ENCODE measurements at places on chromosomes 5 and 9.
A peak's percentile ranks its signal among the peaks of the same experiment; 100 is the strongest.

DNA sequence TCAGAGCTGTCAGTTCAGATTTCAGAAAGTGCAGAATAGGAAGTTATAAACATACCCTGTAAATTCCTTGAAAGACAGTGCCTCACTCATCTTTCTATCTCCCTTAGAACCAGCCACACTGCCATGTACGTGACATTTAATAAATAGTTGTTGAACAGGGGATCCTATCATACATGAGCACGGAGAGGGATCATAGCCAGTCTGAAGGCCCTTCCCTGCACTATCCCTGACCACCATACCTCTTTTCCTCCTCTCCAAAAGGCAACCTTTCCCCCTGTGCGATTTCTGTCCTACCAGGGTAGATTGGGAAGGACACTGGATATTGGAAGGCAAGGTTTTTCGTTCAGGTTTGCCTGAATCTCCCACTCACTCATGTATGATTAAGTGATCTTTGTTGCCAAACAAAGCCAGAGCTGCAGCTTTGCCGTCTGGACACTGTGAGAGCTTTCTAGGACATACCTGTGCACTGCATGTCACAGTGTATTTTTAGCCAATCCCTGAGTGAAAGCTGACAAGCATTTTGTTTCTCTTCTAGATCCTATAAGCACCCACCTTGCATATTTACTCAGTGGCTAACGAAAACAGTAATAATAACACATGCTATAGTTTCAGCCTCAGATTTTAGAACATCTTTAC is 986.5 kb upstream of the WWC1 start:
- no peak for DNase-seq

- no peak for DNase-seq
These were observed 185.4 kb downstream of the CPLANE1 start for GRCh38 chr5:37063739-37064138.

- no peak for DNase-seq
These were observed 48.8 kb upstream of the SNAPC3 start for GRCh38 chr9:15373881-15374280.

- DNase-seq, result no peak
These were observed 674.5 kb downstream of the CETN3 start for GRCh38 chr5:89735082-89735481.

GRCh38 chr9:133282464-133283238 is 7.7 kb upstream of the ABO start:
- DNase-seq, result no peak

DNA sequence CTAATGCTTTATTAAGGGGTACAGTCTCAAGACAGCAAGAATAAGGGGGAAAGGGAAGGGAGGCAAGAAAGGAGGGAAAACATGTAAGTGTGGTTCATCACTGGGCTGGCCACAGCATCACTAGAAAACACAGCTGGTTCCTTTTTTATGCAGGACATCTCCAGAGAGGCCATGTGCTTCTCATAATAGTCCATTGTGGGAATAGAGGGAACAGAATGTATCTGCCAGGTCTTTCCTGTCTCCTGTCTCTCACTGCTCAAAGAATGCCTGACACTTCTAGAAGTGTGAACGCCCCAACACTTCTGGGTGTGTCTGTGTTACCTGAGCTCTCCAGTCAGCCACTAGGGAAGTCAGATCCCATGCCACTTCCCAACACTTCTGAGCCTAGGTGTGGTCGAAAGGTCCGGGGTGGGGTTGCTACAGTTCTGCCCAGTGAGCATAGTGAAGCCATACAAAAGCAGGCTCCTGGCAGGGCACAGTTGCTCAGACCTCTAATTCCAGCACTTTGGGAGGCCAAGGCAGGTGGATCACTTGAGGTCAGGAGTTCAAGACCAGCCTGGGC is 255.6 kb upstream of the SLC30A5 start:
- no peak for DNase-seq

- DNase-seq, result no peak
These were observed 141.6 kb upstream of the SPRY4 start for GRCh38 chr5:142466195-142466971.

DNA sequence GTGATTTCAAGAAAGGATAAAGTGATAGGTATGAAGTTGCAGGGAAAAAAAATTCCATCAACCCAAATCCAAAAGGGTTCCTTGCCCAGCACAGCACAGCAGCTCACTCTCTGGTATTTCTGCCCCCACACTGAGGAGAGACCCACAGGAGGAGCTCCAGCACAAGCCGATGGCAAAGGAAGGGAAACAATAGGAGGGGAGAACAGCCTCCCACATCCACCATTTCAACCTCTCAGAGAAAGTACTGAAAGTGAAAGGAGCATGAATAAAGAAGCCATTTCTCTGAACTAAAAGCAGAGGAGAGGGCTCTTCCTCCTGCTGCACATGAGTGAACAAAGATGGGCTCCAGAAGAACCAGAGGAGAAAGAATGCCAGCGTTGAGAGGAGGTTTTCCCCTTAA is 54.9 kb upstream of the ZSWIM6 start:
- DNase-seq, result no peak

GRCh38 chr5:83104021-83104420 is 26.7 kb downstream of the XRCC4 start:
- DNase-seq, result no peak

DNA sequence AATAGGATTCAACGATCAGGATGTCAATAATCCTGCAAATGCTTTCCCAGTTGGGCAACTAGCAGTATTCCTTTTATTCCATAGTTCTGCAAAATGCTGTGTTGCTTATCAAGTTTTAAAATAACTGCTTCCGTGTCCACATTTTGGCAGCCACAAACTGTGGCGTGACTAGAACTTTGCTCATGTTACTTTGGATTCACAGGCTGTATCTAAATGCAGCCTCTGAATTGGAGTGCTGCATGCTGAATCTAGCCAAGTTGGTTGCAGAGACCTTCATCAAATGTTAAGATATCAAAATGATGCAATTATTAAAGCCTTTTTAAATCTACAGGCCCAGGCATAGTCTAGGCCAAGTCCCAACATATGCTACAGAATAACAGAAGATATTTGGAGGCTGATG is 249.2 kb downstream of the NR2F1-AS1 start:
- no peak for DNase-seq

- DNase-seq, result peak; percentile 19
These were observed 512 bp downstream of the PLK2 start for GRCh38 chr5:58459146-58460001.

- no peak for DNase-seq
These were observed 29.2 kb upstream of the DNAH5 start for GRCh38 chr5:13973724-13974123.

GRCh38 chr9:12773562-12773961 is 1.3 kb upstream of the LURAP1L start:
- DNase-seq, result no peak

GRCh38 chr5:115542651-115543364 is 1.8 kb downstream of the FEM1C start:
- no peak for DNase-seq

DNA sequence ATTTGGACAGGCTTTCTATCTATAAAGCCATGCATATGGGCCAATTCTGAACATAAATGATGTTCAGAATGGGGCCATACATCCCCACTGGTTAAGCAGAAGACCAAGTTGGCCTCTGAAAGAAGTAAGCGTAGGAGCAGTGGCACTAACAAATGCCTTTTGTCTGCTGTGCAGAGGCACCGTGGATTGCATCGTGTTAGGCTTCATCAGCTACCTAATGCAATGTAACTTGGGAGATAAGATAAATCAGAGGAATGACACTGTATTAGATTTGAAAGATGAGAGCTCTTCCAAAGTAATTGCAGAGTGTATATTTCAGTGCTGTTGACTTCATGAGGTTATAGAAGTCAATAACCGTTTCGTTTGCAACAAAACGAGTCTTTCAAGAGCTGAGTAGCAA is 148.1 kb downstream of the PARP8 start:
- DNase-seq, result no peak

DNA sequence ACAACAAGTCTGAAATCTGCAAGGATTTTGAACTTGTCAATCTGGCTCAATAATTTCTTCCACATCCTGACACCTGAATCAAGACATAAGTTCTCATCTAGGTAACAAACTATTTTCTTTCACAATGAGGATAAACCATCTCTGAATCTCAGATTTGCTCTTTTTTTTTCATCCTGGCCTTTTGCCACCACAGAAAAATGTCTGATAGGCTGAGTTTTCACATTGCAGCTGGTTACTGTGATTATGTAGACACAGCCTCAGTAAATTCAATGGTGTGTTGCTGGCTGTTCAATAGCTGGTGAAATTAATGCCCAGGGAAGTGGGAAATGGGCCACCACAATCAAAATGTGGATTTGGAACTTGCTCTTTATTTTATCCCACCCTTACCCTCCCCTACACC is 2.8 kb upstream of the ADRA1B start:
- no peak for DNase-seq

- DNase-seq, result no peak
These were observed 31.0 kb upstream of the SHISAL2B start for GRCh38 chr5:64659289-64659688.

DNA sequence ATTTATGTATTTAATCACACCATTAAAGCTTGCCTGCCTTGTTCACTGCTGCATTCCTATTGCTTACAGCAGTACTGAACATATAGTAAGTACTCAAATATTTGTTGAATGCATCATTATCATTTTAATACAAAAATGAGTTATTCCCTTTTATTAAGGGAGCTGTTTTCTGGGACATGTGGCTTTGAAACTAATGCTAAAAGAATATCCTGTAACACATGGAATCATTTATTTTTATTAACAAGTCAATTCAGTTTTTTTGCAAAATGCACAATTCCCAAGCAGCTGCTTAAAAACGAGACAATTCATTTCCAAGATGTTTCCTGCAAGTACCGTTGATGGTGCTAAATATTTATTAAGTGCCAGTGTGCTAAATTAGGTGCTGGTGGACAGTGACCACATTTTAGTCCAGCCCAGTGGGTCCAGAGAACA is 148.3 kb upstream of the NR3C1 start:
- no peak for DNase-seq

DNA sequence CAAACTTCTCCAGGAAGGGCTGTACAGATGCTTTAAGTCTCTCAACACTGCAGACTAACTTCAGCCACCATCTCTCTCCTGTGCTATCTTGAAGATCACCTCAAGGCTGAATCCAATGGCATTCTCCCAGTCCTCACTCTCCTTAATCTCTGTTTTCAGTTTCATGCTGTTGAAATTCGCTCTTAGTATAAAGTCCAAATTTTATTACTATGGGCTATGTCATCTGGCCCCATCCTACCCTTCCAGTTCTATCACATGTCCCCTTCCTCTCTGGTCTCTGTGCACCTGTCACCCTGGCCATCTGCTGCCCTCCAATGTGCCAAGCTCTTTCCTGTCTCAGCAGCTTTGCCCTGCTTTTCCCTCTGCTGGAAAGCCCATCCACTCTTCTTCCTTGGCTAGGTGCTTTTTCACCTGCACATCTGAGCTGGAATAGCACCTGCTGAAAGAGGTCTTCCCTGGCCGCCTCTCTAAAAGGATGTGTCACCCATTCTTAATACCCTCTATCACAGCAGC is 284.7 kb upstream of the MAP3K1 start:
- no peak for DNase-seq

- DNase-seq, result no peak
These were observed 1.6 kb downstream of the RNF183 start for GRCh38 chr9:113301548-113301947.

DNA sequence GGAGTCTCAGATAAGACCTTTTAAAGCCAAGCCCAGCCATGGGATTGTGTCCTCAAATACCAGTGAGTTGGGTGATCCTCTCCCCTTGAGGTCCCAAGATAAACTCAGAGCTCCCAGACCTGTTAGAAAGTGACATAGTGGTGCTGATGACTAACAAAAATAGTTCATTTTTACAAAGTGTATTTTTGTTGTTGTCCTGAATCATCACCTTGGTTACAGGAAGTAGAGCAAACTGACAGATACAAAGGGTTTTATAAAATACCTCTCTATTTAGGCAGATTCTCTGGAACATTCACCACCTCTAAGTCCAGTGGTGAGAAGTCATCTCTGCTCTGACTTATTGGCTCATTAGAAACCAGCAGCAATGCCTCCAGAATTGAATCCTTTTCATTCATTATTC is 259.3 kb downstream of the CEMIP2 start:
- DNase-seq, result no peak

DNA sequence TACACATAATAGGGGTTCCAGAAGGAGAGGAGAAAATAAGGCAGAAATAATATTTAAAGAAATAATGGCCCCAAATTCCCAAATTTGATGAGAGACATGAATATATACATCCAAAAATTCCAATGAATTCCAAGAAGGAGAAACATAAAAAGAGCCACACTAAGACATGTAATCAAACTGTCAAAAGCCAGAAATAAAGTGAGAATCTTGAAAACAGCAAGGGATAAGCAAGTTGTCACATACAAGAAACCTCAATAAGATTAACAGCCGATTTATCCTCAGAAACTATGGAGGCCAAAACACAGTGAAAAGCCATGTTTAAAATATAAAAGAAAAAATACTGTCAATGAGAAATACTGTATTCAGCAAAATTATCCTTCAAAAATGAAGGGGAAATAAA is 14.5 kb downstream of the CATSPER3 start:
- no peak for DNase-seq

- DNase-seq, result no peak
These were observed 170.0 kb downstream of the SLC24A2 start for GRCh38 chr9:19618816-19619215.

DNA sequence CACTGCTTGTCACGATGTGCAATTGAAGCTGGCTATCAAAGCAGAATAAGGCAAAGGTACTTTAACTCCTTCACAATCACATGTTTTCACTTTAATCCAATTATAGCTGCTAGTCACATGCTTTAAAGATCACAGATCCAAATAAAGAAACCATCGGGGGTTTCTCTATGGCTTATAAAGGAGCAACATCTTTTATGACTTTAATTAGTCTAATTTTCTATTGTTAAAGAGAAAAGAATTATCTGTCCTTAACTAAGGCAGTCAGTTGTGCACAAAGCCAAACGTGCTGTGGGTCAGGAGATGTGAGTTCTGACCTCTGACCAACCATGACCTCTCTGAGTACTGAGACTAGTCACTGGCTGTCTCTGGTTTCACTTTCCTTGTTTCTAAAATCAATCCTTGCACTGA is 561.1 kb downstream of the RAB3C start:
- DNase-seq, result no peak

DNA sequence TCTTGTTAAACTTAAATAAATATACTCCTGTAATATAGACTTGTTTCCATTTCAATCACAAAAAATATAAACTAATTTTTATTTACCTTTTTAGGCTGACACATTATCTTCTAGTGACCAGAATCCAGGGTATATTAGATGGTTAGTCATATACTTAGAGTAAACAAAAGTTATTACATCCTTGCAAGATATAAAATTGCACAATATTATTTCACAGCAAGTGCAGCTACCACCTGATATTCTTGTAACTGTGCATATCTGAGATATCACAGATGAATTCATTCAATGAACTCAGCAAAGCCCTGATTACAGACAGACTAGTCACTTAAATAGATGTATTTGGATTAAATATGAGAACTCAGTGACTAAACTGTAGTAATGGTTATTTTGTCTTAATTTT is 25.6 kb upstream of the ARRDC3 start:
- DNase-seq, result no peak

DNA sequence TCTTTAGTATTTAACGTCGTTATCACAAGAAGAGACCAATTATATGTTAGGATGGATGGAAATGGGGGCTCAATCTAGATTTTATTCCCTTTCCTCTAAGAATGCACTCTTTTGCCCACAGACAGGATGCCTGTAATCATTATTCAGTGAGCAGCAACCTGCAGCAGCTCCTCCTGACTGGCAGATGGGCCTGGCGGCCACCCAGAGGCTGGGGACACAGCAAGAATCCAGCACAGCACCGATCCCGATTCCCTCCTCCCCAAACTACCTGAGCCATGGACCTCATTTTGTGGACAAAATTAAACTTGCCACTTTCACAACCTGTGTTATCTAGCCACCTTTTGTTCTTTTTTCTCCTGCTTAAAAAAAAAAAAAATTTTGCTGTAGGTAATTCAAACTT is 101.0 kb downstream of the USP20 start:
- no peak for DNase-seq

GRCh38 chr5:156378159-156378558 is 51.2 kb downstream of the SGCD start:
- no peak for DNase-seq
